Osteocyte (in vitro differentiated cells): ENCODE measurements at places on chromosomes 4 and X. TPM values are rescaled to one million over a fixed set of nuclear protein-coding genes. Genes with fewer than 3 reads are reported as not detected.

Gene SYP
- total RNA-seq = 1.5 and 2.3 TPM in 2 replicates

DNA sequence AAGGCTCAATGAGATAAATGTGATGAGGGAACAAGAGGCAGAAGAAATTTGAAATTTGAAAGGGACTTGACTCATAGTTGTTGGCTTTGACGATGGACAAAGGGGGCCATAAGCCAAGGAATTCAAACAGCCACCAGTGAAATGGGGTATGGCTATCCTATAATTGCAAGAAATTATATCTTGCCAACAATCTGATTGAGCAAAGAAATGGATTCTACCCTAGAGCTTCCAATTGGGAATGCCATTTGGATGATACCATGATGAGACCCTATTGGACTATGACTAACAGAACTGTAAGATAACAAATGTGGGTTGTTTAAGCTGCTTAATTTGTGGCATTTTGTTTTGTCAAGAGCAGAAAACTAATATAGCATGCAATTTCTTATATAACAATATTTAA lies 270.1 kb upstream of the ARSJ start:
- DNase-seq = no peak

DNA sequence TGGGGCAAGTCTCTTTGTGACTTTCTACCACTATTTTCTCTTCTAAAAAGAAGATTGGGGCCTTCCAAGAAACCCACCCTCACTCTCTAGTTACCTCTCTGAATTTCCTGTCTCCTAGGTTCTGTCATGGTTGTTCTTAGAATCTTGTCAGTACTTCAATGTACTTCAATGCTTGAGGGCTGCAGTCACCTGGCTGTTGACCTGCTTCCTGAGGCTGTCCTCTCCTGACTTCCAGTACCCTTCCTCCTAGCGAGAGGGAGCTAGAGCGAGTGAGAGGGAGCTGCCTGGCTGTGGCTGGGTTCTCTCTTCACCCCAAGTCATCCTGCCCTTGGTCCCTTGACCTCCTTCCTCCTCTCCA lies 17.7 kb downstream of the CD99L2 start:
- DNase-seq = no peak

DNA sequence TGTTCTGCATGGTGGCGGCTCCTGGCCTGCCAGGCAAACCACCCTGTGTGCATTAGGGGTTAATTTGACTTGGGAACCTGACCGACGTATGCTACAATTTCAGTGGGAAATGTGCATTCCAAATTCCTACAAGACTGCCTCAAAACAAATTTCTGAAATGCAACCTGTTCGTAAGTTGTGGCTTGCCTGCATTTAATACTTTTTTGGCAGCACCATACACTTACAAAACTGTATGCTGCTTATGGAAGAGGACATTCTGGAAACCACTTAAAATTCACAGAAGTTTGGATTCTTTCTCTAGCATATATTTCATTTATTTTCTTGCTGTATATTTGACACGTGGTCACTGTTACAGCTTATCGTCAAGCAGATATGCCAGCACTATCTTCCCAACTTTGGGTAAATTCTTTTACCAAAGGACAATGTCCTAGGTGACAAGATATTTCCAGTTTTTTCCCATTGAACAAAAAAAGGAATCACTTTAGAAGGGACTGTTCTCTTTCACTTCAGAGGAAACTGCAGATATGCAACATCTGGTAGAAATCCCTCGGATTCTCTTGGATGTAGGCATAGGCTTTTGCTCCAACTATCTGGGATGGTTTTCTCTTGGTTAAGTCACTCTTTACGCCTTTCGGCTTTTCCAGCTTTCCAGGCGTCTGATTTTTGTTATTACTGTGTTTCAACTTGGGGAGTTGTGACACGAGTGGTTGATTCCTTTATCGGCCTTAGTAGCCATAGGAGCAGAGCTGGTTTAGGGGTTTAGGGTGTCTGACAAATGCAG lies 9.7 kb upstream of the TENM3 start:
- DNase-seq = no peak

Gene RHOXF2B
- not detected in 2 replicates for total RNA-seq

Gene GPRASP2
- 10.6 and 11.0 TPM in 2 replicates for total RNA-seq

DNA sequence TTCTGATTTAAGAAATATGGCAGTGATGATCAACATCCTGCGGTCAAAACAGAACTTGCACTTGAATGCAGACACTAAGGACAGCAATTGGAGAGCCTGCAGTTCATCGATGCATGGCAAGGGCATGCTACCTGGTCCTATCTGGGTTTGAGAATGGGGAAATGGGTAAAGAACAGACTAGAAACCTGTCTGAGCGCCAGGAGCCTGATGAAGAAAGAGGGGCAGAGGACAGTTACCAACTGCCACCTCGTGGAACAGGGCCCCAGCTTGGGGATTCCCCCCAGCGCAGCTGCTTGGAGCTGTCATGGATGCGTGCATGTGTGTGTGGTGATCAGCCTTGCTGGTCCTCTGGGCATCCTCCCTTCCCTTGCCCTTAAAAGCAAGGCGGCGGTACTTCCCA lies 30.2 kb upstream of the NKRF start:
- no peak for DNase-seq

Gene ADH1B
- total RNA-seq = 5.7 and 8.8 TPM in 2 replicates

DNA sequence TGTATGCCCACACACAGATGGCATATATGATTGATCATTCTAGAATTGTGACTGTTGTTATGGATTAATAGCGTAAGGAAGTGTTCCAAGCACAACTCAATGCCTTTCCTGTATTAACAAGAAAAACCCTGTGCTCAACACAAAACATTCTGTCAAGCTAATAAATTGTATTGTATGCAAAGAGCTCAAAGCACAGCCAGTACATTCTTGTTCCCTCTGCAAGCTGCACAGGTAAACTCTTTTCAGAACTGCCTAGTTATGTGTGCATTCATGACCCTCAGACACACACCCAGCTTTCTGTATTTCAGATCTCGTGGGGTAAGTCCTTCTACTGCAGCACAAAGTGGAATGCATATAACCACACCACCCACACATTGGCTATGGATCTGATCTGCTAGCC lies 34.3 kb upstream of the BANK1 start:
- no peak for DNase-seq

DNA sequence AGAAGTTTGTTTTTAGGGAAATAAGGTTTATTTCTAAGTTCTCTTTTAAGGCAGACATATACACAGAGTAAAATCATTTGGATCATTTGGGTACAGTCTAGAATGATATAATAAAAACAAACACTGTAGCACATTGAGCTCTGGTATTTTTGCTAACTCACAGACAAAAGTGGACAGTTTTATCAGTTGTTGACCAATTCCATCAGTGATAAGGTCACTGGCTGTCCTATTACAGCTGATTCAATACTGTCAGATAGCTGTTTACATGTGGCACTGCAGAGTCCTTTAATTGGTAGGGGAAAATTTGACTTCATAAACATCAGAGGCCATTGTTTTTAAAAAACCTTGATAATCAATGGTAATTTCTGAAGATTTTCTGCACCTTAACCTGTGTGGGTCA lies 3.5 kb downstream of the IBSP start:
- no peak for DNase-seq

GRCh38 chr4:167428156-167428555 lies 193.9 kb upstream of the SPOCK3 start:
- DNase-seq = no peak

Gene TLR2
- 0.46 and 0.60 TPM in 2 replicates for total RNA-seq

- no peak for DNase-seq
Observed at GRCh38 chr4:80086296-80086695, 13.3 kb upstream of the ANTXR2 start.

- no peak for DNase-seq
Observed at GRCh38 chrX:11426712-11427452, 133.7 kb downstream of the AMELX start.

Gene P2RY4
- total RNA-seq = 0.27 TPM in 1 of 2 replicates, not detected in the other

GRCh38 chr4:38581426-38582106 lies 82.4 kb upstream of the KLF3 start:
- DNase-seq = no peak

GRCh38 chr4:60589425-60589824 lies 610.7 kb upstream of the ADGRL3 start:
- no peak for DNase-seq

Gene MGARP
- 5.1 and 5.2 TPM in 2 replicates for total RNA-seq

Gene PCDH19
- total RNA-seq = 1.7 and 2.7 TPM in 2 replicates

Gene LGI2
- 0.08 TPM in 1 of 2 replicates, not detected in the other for total RNA-seq

Gene HNRNPDL
- total RNA-seq = 263 and 279 TPM in 2 replicates

DNA sequence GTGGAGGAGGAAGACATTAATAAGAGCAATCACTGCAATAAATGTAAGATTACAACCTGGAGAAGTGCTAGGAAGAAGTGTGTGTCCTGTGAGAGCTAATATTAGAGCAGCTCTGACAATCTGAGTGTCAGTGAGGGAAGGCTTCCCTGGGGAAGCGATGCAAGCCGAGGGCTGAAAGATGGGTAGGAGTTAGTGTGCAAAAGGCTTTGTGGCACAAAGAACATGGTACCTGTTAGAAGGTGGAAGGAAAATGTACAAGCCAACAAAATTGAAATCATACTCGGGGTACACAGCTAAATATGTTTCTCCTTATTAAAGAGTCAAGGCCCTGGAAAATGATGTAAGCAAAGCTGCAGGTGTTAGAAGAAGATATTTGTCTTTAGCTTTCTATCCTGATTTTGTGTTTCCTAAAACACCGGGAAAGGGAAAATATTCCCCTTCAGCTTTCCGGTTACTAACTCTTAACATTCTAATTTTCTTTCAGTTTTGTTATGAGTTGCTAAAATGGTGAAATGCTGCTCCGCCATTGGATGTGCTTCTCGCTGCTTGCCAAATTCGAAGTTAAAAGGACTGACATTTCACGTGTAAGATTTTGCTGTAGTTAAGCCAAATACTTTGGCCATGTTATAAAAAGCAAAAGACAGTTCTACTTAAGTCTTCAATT lies 808 bp downstream of the THAP6 start:
- no peak for DNase-seq

DNA sequence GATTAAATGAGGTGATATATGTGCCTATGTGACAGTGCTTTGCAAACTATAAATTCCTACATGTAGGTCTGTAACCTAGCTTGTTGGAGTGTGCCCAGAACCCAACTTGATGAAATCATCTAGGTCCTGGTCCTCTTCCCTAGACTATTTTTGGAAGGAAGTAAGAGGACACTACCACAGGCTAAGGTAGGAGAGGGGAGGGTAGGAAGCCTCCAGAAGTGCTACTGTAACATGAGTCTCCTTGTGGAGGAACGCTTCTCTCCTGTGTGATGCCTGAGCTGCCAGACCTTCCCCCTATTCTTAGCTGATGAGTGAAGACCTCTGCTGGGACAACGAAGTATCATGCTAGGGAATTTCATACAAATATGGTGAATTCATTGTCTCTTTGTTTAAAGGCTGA lies 41.8 kb upstream of the IL21 start:
- no peak for DNase-seq

DNA sequence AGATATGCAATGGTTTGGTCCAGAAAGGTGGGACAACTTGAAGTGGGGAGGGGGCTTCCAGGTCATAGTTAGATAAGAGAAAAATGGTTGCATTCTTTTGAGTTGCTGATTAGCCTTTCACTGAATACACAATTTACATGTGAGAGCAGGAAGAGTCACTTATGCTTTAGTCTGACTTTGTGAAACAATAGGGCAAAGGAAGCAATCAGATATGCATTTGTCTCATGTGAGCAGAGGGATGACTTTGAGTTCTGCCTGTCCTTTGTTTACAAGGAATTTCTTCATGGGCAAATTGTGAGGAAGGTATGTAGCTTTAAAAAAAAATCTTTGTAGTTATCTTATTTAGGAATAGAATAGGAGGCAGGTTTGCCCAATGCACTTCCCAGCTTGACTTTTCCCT lies 12.9 kb downstream of the SMIM9 start:
- no peak for DNase-seq

- DNase-seq = no peak
Observed at GRCh38 chrX:100673397-100673953, 29.5 kb downstream of the SRPX2 start.

Gene IQCM
- total RNA-seq = not detected in 2 replicates

DNA sequence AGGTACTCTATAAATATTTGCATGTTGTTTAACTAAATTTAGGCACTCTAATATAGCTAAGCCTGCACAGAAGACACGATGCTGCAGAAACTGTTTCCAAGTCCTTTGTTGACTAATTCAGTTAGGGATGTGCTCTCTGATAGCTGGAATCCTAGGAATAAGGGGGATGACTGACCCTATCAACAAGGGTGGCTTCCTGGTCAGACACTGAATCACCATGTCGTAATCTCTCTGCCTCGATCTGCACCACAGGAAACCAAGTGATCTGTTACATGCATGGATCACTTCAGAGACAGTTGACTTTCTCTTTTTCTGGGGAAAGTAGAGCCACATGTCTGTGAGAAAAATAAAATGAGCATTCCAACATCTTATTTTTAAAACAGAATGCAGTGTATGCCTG lies 169.1 kb downstream of the GUCY2F start:
- no peak for DNase-seq

DNA sequence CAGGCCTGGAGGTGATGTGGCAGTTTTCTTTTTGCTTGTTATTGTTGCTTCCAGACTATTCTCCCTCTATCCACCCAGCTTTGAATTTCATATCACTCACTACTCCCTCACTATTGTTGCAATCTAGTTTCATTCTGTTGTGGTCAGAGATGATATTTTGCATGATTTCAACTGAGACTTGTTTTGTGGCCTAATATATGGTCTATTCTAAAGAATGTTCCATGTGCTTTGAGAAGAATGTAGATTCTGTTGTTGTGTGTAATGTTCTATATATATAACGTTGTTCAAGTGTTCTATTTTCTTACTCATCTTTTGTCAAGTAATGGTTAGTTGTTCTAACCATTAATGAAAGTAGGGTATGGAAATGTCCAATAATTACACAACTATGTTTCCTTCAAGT lies 59.0 kb downstream of the THOC2 start:
- no peak for DNase-seq

- DNase-seq = no peak
Observed at GRCh38 chr4:174324236-174324635, 40.5 kb downstream of the CEP44 start.

DNA sequence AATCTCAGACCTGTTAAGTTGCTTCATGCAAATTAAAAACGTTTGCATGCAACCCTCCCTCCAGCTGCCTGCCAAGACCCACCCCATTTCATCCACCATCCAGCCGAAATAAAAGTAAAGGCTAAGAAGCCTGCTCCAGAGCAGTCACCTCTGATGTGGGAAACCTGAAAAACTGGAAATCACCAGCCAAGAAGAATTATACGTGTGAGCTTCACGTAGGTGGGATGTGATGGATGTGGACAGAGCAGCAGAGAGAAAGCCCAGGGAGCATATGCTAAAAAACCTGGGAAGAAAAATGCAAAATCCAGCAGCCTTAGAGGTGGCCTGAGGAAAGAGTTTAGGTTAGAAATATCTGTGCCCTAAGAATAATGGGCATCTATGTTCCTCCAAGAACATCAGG lies 160.6 kb upstream of the STS start:
- no peak for DNase-seq

- DNase-seq = no peak
Observed at GRCh38 chr4:140090215-140090731, 63.7 kb downstream of the MAML3 start.

- DNase-seq = no peak
Observed at GRCh38 chr4:136831553-136831952, 700.7 kb downstream of the PCDH18 start.

Gene PAGE5
- total RNA-seq = not detected in 2 replicates

GRCh38 chr4:139619644-139620043 lies 46.0 kb upstream of the MGST2 start:
- DNase-seq = no peak

Gene LYAR
- 7.4 and 8.2 TPM in 2 replicates for total RNA-seq

Gene CTSO
- total RNA-seq = 9.7 and 10.0 TPM in 2 replicates

Gene SPANXD
- not detected in 2 replicates for total RNA-seq
